NCI-H524 treated with DMSO at 0.1 percent for 48 hours (cell line): ENCODE measurements at places on chromosomes 11 and 22.

DNA sequence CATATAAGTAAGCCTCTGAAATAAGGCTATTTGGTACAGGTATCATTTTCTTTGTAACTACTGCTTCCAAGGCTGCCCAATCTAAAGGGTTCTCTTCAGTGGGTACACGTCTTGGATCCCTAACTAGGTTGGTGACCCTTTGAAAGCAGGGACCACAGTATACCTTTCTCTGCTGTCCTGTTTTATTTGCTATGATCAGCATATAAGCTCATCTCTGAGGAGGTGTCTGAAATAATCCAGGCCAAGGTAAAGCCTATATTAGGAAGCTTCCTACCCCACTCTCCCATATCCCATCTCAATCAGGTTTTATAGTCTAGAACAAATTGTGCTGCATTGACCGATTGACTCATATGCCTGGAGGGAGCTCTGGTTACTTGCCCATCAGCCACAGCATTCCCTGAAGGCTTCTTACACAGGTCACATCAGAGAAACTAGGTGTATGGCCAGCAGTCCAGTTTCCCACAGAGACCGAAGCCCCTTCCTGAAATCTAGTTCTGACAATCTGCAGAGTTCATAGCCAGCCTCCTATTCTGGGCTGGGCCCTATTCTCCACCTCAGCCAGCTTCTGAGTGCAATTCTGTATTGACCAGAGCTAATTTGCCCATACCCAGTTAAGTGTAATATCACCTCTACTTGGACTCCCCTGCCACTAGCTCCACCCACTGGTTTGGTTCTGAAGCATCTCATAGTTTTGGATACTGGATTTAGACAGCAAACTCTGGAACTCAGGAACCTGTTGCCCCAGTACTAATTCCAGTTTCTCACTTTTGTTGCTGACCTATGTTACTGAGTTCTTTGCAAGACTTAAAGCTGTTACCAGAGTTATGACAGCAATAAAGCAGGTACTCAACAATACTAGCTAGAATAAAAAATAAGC, 62.1 kb upstream of the ARHGAP20 start:
- no peak for DNase-seq

- DNase-seq: no peak
Observed at GRCh38 chr11:63915961-63916836, 765 bp downstream of the RCOR2 start.

DNA sequence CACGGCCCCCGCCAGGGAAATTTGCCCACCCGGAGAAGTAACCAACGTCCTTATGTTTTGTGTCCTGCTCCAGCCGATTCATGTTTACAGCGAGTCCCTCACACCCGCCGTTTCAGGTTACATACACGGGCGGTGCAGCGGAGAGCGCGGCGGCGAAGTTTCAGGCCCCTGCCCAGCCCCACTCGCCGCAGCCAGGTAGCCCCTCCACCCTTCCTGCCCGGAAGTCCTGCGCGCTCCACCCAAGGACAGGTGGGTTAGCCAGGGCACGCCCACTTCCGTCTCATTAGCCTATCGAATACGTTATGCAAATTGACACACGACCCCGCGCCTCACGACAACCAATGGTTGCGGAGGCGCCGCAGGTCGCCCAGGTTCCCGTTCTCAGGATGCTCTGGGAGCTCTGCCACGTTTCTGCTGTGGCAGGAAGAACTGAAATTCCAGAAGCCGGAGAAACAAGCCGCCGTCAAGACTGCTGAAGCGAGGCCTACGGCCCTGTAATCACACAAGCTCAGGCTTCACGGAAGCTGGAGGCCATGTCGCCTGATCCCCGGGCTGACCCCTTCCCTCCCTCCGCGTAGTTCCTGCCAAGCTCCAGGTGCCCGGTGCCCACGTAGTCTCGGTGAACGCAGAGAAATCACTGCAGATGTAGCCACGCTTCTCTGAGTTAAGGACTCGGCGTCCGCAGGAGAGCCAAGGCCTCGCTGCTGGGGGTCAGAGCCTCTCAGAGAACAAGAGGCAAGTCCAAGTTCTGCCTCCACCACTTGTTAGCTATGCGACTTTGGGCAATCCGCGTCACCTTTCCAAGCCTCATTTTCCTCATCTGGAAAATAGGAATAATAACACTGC, 22.4 kb upstream of the MYH9 start:
- DNase-seq: peak; percentile 50

DNA sequence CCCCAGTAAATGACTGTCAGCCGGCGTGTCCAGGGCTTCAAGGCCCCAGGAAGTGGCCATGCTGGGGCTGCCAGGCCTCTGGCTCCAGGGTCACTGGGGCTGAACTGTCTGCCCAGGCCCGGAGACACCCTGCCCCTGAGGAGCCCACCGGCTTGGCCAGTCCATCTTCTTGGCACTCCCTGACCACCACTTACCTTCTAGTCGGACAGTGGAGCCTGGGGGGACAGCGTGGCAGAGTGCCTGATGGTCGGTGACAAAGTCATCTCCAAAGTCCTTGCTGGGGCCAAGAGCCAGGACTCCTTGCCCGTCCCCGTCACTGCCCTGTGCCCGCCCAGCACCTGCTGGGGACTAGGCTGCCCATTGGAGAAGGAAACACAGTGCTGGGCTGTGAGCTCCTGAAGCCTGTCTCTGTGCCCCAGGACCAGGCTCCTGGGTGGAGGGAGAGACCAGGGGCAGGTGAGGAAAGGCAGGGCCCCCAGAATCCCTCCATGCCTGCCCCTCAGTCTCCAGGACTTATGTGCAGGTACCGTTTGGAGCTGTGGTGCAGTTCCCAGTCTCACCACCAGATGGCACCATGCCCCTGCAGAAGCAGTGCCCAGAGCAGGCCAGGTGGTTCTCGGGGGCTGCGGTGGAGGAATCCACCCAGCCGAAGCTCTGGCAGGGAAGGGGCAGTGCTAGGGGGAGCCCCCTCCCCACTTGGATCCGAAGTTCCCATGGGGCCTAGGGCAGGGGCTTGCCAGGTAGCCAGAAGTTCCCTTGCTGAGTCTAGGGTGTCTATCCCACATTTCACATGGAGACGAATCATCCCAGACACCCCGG, 6.0 kb upstream of the CCDC188 start:
- no peak for DNase-seq

- peak; percentile 93 for DNase-seq
Observed at GRCh38 chr11:27552341-27552740, 45.8 kb upstream of the LIN7C start.

- no peak for DNase-seq
Observed at GRCh38 chr11:44186321-44186930, 90.9 kb downstream of the EXT2 start.

DNA sequence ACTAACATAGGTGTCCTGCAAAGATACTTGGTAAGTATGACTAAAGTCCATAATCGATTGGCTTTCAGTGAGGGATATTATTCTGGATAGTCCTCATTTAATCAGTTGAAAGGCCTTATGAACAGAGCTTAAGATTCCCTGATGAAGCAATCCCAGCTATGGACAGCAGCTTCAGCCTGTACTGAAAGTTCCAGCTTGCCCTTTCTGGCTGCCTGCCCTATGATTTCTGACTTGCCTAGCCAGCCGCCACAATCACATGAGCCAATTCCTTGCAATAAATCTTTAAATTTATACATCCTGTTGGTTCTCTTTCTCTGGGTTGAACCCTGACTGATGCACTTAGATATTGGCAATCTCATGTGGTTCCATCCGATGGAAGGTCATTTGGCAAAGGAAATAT, 759.0 kb upstream of the API5 start:
- DNase-seq: no peak

DNA sequence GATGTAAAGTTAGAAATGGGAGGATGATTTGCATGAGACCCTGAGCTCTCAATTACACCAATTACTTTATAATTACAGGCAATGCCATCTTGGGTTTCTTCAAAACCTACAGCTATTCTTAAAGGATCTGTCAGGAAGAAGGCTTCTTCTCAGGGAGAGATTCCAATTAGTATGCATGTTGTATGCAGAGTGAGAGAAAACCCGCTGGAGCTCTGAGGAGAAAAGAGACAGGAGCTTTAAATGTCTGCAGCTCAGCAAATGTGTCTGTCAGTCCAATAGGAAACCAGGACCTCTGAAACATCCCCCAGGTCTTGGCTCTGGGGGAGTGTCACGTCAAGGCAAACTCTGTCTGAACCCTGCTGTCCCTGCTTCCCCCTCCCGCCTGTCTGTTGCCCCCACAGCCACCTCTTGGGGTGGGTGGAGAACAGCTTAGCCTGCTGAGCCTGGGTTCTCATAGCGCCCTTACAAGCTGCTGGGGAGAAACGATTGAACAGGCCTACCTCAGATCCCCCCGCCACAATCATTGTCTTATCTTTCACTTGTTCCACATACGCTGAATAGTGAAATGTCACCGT, 140.2 kb downstream of the SPATA19 start:
- no peak for DNase-seq

DNA sequence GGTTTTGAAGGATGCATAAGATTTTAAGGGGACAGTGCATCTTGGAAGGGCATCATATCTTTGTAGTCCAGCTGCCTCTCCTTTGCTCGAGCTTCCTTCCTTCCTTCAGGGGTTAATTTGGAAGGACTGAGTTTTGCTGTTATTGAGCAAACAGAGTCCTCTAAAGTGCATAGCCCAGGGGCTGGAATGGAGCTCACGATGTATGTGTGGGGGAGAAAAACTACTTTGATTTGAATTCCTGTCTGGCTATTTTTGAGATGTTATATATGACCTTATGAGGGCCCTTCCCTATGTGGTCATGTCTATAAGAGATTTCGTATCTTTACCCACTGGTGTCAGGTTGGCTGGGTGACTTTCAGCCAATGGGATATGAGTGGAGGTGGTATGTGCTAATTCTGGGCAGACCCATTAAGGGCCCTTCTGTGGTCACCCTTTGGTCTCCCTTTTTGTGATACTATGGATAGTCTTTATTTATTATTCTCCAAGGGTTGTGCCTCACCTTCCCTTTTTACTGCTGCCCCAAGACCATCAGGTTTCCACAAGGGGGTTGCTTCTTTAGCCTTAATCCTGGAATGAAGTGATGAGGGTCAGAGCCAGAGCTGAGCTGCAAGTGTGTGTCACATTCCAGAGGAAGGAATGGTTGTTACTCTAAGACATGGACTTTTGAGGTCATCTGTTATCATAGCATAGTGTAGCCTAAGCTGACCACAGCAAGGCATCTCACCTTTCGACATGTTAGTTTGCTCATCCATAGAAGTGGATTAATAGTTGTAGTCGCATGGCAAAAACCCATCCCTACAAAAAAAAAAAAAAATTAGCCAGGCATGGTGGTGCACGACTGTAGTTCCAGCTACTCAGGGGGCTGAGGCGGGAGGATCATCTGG, 54.6 kb downstream of the LRRC74B start:
- no peak for DNase-seq

- DNase-seq: no peak
Observed at GRCh38 chr22:44632541-44633396, 69.2 kb upstream of the PRR5 start.

DNA sequence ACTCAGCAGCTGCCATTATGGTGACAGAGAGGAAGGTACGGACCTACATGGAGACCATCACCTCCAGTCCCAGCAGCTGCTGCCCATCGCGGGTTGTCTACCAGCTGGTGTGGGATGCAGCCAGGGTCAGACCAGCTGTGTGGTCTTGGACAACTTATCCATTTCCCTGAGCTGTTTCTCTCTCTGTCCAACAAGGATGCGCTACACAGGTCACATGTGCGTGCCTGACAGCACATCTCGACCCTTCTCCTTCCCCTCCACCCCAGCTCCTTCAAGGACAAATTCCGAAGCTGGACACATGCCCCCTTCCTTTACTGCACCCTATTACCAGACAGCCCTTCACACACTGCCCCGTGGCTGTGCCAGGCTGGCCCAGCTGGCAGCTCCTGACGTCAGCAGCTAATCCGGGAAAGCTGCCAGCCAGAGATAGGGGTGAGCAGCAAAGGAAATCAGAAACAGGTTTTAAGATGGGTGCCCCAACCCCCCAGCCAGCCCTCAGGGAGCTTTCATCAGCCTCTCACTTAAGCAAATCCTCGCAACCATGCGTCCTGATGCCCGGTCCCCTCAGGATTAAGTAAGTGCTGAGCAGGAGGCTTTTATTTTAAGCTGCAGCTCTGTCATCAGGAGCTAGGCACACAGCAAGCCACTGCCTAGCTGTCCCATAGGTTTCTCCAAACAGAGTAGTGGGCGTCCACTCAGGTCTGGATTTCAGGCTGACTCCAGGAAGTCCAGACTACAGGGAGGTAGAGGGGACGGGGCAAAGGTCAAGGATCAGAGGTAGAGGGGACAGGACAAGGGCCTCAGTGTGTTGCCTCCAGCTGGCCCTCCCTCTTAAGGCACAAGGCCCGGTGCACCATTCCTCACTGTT, 20.3 kb downstream of the TEF start:
- peak; percentile 93 for DNase-seq

- no peak for DNase-seq
Observed at GRCh38 chr11:69826773-69827172, 7.6 kb upstream of the FGF3 start.
